SK-MEL-5 (cell line): ENCODE measurements at places on chromosomes 1 and 21. TPM values are rescaled to one million over a fixed set of nuclear protein-coding genes. Genes with fewer than 3 reads are reported as not detected.

Gene PLA2G2C
- not detected in 2 replicates for total RNA-seq

Gene COL6A1
- 8.5 and 10.1 TPM in 2 replicates for total RNA-seq

Gene PDC
- not detected in 2 replicates for total RNA-seq

Gene SYNJ1
- total RNA-seq: 34.5 and 35.5 TPM in 2 replicates

Gene HTR6
- total RNA-seq: 0.16 and 0.29 TPM in 2 replicates

Gene F5
- not detected in 2 replicates for total RNA-seq

Gene LRRC39
- 4.2 and 5.0 TPM in 2 replicates for total RNA-seq

Gene HAO2
- 0.21 and 0.43 TPM in 2 replicates for total RNA-seq

Gene ARTN
- total RNA-seq: 0.27 TPM in 1 of 2 replicates, not detected in the other

Gene U2AF1
- 26.7 and 27.1 TPM in 2 replicates for total RNA-seq

Gene TRIM67
- 0.03 TPM in 1 of 2 replicates, not detected in the other for total RNA-seq

Gene TRNP1
- total RNA-seq: 29.1 and 29.5 TPM in 2 replicates

Gene ORC1
- 9.8 and 10.3 TPM in 2 replicates for total RNA-seq

GRCh38 chr1:30842697-30843354, 65.7 kb downstream of the SDC3 start:
- no peak for DNase-seq

DNA sequence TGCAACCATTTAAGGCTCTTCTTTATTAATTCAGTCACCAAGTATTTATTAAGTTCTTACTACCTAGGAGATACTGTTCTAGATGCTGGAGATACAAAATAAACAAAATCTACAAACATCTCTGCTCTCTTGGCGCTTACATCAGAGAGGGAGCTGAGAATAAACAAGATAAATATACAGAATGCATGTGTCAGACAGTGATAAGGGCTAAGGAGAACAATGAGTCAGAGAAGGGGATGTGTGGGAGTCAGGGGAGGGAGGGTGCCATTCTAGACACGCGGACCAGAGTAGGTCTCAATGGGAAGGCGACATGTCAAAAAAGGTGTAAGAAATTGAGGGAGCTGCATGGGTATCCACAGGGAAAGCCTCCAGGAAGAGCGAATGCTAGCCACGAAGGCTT, 393.2 kb downstream of the RWDD3 start:
- no peak for DNase-seq

- no peak for DNase-seq
These were observed 317.2 kb downstream of the RWDD3 start for GRCh38 chr1:95551201-95551600.

GRCh38 chr1:230745071-230745470, 2.1 kb upstream of the CAPN9 start:
- no peak for DNase-seq

DNA sequence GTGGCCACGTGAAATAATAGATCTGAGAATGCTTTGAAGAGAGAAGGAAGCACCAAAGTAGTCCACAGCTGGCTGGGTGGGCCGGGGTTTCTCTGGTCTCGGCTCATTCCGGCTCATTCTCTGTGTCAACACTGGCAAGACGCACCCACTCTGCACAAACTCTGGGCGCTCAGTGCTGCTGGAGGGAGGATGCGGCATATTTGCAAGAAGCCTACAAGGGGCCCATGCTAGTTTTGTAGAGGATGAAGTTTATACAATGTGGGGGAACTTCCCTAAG, 28.8 kb upstream of the TMPRSS2 start:
- DNase-seq: no peak

- DNase-seq: no peak
These were observed 71.2 kb downstream of the GPR161 start for GRCh38 chr1:168065506-168065905.

DNA sequence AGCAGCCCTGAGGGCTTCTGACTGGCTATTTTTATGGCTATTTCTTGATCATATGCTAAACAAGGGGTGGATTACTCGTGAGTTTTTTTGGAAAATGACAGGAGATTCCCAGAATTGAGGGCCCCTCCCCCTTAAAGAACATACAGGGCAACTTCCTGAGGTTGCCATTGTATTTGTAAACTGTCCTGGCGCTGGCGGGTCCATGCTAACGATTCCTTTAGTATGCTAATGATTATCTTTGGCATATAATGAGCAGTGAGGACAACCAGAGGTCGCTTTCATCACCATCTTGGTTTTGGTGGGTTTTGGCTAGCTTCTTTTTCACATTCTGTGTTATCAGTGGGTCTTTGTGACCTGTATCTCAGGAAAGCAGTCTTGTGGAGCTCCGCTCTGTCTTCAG, 24.1 kb downstream of the FMN2 start:
- no peak for DNase-seq

GRCh38 chr1:111420377-111420776, 7.2 kb downstream of the OVGP1 start:
- no peak for DNase-seq

DNA sequence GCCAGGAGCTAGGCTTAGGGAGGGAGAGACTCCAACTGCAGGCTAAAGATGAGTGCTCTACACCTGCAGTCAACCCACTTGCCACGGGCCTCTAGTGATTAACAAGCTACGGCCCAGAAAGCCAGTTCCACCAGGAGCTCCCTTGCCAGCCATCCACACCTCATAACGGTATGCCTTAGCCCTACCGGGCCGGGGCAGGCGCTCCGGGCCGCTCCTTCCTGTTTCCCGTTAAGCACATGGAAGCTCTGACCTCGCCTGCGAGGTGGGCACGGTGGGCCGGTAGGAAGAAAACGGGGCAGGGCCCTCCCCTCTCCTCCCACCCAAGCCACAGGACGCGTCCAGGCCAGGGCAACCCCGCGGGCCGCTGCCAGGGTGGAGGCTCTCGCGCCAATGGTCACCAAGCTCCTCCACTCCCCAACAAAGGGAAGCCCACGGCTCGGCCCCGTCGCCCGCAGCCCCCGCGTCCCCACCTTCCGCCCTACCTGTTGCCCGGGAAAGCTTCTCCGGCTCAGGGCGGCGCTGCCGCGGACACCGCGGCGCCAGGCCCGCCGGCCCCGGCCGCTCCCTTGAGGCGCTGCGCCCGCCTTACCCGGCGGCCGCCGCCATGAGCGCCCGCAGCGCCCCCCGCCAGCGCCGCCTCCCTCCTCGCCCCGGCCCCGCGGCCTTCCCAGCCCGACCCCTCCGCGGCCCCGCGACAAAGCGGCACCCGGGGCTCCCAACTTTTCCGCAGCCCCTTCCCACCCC, 627 bp downstream of the CERS2 start:
- no peak for DNase-seq

GRCh38 chr1:67889466-67889865, 56.2 kb upstream of the GNG12 start:
- DNase-seq: no peak

DNA sequence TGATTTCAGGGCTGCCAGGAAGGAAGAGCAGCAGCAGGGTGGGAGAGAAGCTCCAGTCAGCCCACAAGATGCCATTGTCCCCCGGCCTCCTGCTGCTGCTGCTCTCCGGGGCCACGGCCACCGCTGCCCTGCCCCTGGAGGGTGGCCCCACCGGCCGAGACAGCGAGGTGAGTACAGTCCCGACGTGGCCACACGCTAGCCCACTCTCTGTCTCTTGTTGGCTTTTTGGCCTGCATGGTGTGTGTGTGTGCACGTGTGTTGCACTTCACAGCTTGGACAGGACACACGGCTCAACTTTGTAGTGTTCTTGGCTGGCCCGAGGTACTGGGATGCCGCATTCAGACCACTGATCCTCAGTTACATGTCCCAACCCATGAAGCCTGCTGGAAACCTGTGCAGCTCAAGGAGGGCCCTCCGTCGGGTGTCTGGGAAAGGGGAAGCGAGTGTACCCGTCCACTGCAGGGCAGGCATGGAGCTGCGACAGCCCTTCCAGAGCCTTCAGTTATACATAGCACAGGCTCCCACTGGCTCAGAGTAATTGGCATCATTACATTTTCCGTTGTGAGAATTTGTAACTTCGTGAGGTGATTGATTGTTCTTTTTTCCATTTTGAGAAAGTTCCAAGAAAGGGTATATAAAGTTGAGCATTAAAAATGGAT, 454 bp downstream of the CORT start:
- no peak for DNase-seq

DNA sequence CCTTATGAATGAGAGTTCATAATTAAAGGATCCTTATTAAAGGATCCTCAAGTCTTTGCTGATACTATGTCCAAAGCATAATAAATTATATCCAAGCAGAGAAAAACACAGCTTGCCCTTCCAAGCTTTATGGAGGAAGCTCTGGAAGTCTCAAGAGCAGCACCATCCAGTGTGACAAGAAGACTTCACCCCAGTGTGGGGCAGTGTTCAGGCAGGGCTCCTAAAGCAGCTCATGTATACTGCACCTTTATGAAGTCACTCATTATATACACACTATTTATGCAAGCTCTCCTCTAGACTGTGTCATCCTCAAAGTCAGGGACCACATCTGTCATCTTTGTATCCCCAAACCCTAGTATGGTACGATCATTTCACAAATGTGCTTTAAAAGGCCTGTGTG, 11.9 kb upstream of the CCN1 start:
- no peak for DNase-seq

GRCh38 chr1:79497193-79497773, 490.8 kb upstream of the ADGRL4 start:
- DNase-seq: peak; percentile 49

- DNase-seq: peak; percentile 92
These were observed 8.2 kb upstream of the SMCP start for GRCh38 chr1:152869808-152870419.

- DNase-seq: no peak
These were observed 189.8 kb downstream of the RGS7 start for GRCh38 chr1:241167121-241167630.

DNA sequence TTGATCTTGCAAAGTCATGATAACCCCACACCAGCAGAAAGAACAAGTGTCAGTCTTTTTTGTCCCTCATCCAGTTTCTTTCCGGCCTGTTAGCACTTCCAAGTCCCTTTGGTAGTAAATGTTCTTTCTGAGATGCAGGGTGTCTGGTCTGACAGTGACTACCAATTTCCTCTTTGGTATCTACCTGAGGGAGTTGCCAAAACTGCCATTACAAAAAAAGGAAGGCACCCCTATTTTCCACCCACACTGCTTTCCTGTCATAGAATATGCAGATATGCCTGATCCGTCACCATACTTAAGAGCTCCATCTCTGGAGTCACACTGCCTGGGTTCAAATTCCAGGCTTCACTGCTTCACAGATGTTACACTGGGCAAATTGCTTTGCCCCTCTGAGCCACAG, 72.4 kb downstream of the ZNF281 start:
- no peak for DNase-seq

- DNase-seq: no peak
These were observed 787 bp downstream of the PTGFR start for GRCh38 chr1:78491451-78492071.

- no peak for DNase-seq
These were observed 2.4 kb downstream of the CFH start for GRCh38 chr1:196654271-196654670.

- no peak for DNase-seq
These were observed 81.4 kb downstream of the SMYD2 start for GRCh38 chr1:214362188-214362882.

GRCh38 chr1:181116819-181117390, 28.4 kb downstream of the IER5 start:
- no peak for DNase-seq

DNA sequence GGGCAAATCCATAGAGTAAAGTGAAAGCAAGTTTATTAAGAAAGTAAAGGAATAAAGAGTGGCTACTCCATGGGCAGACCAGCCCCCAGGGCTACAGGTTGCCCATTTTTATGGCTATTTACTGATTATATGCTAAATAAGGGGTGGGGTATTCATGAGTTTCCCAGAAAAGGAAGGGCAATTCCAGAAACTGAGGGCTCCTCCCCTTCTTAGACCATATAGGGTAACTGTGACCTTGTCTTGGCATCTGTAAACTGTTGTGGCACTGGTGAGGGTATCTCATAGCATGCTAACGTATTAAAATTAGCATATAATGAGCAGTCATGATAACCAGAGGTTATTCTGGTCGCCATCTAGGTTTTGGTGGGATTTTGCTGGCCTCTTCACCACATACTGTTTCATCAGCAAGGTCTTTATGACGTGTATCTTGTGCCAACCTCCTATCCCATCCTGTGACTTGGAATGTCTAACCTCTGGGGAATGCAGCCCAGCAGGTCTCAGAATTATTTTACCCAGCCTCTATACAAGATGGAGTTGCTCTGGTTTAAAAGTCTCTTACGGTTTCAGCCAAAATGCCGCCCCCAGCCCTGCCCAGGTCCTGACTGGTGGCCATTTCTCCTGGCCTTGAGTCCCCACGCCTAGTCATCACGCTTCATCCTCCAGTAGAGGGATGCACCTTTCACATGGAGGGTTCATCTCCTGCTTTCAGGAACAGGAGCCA, 982 bp upstream of the TRIM17 start:
- DNase-seq: no peak

- no peak for DNase-seq
These were observed 10.5 kb downstream of the SPATA46 start for GRCh38 chr1:162366149-162366548.

DNA sequence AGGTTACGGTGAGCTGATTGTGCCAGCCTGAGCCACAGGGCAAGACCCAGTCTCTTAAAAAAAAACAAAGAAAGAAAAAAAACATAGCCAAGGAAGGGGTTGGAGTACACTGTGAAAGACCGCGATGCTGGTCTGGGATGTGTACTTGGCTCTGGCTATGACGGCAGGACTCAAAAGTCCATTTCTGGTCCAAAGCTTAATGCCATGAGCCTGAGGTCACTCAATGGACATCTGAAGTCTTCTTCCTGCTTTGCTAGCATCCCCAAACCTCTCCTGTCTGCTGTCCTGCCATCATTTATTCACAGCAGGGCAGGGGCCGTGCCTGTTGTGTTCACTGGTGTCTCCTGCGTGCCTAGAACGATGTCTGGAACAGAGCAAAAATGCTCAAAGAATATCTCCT, 1.5 kb upstream of the ARHGEF10L start:
- no peak for DNase-seq

GRCh38 chr1:26546375-26546774, 16.8 kb downstream of the RPS6KA1 start:
- DNase-seq: no peak

DNA sequence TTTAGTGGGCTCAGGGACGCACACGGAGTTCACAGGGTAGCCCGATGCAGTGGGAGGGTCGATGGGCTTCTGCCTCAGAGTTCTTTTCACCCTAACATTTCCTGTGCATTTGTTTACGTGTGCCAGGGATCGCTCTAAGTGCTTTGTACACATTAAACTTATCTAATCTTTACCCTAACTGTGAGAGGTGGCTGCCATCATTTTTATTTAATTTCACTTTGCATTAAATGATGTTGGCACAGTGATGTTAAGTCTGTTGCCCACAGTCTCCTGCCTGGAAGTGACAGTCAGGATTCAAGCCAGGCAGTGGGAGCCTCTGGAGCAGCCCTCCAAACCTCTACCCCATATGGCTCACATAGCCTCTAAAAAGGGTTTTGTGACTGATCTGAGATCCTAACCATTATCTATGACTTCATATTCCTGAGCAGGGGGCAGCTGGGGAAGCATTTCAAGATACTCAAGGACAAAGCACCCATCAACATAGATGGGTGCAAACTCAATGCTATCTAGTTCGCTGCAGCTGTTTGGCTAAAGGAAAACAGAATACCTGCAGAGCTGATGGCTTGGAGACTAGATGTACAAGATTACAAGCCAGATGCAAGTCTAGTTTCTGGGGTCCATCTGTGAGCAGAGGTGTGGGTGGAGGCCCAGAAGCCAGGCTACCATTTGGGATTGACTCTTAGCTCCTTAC, 303.8 kb downstream of the DISC1 start:
- DNase-seq: no peak
